ENCODE measurements at places on chromosomes 16 and 17.

DNA sequence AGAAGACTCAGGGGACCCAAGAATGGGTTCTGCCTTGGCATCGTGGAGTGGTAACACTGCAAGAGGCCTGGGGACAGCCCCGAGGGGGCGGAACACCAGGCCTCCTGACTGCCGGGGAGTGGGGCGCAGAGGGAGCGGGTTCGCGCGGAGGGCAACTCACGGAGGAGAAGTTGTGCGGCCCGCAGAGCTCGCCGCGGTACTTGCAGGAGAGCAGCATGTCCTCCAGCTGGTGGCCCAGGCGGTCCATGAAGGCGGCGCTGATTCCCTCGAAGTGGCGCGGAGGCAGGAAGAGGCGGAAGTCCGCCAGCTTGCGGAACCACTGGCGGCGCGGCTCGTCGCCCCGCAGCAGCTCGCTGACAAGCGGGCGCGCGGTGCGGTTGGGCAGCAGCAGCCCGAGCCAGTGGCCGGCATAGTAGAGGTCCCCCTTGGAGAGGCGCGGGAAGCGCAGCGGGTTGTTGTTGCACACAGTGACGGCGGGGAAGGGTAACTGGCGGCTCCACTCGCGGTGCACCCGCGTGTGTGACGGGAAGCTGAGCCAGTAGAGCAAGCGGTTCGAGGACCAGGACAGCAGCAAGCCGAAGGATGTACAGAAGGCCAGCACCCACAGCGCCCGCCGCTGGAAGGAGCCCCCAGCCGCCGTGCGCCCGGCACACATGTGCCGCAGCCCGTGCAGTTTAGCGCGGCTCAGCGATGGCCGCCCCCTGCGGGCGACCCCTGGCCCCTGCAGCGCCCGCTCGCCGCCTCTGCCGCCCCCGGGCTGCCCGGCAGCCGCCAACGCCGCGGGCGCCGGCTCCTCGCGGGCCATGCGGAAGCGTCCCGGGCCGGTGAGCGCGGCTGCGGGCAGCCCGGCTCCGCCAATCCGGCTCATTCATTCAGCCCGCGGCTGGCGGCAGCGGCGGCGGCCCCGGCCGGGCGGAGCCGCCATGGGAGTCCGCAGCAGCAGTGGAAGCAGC lies 1.6 kb downstream of the ASIC2 start:
- no peak for DNase-seq

DNA sequence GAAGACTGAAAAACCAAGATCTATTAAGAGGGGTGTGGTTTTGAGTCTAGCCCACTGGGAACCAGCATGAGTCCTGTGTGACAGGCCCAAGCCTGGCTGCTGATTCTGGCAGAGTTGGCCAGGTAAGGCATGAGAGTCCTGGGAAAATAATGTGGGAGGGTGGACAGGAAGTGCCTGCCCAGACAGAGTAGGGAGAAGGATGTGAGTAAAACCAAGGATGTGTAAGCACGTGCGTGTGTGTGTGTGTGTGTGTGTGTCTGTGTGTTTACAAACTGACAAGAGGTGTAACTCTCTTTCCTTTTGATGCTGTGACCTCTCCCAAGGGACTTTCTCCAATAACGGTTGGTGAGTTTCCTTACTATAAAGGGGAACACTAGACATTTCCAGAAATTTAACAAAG lies 15.6 kb upstream of the TEX2 start:
- no peak for DNase-seq

GRCh38 chr17:74778960-74779359 lies 2.8 kb upstream of the NAT9 start:
- DNase-seq, result peak; percentile 89

- peak; percentile 43 for DNase-seq
Observed at GRCh38 chr16:10521681-10522274, 58.6 kb downstream of the EMP2 start.

GRCh38 chr17:67718325-67718941 lies 697 bp downstream of the NOL11 start:
- no peak for DNase-seq

DNA sequence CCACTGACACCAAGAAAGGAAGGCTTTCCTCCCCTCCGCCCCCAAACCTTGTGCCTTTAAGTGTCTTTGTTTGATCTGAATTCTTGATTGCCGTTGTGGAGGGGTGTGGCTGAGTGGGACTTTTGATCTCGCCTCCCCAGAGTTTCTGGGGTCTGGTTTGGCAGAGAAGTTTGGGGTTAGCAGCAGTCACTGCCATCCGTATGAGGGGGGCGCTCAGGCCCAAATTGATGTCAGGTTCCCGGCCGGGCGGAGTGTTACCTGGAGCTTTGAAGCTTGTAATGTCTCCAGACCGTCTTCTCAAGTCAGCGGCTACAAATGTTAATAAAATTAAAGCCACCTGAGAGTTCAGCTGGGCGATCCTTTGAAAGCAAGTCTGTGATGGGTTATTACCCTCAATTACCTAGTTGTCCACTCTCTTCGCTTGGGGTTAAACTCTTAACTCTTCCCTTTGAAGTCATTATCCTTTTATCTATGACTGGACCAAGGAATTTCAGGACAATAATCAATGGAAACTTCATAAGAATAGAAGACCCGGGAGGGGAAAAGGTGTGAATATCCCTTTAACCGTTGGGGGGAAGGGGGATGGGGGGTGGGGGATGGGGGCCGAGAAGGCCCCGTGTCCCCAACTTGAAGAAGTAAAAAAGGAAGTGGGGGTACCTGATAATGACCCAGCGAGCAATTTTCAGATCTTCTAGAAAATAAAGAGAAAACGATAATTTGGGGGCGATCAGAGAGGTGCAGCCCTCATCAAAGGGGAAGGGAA lies 31.8 kb upstream of the AXIN2 start:
- no peak for DNase-seq

GRCh38 chr17:81396722-81397313 lies 1.6 kb downstream of the BAHCC1 start:
- DNase-seq, result no peak

GRCh38 chr16:80637621-80638020 lies 96.8 kb downstream of the DYNLRB2 start:
- DNase-seq, result no peak

DNA sequence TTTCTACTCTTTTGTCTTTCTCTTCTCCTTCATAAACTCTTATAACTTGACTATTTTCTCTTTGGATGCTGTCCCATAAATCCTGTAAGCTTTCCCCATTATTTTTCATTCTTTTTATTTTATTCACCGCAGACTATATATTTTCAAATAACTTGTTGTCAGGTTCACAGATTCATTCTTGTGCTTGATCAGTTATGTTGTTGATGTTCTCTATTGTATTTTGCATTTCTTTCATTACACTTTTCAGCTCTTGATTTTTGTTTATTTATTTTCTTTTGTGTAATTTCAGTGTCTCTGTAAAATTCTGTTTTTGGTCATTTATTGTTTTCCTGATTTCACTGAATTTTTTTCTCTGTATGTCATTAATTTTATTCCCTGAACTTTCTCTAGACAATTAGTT lies 49.2 kb downstream of the EFCAB13 start:
- DNase-seq, result no peak

- no peak for DNase-seq
Observed at GRCh38 chr16:9457215-9457614, 365.8 kb downstream of the HAPSTR1 start.

GRCh38 chr16:55179852-55180585 lies 144.0 kb upstream of the IRX6 start:
- no peak for DNase-seq

- no peak for DNase-seq
Observed at GRCh38 chr17:32805029-32805976, 71.6 kb downstream of the MYO1D start.

- no peak for DNase-seq
Observed at GRCh38 chr17:40663252-40663651, 1.7 kb downstream of the KRT222 start.

GRCh38 chr17:73196500-73196899 lies 3.6 kb downstream of the COG1 start:
- no peak for DNase-seq

- no peak for DNase-seq
Observed at GRCh38 chr17:20203018-20203417, 193.9 kb downstream of the SPECC1 start.

DNA sequence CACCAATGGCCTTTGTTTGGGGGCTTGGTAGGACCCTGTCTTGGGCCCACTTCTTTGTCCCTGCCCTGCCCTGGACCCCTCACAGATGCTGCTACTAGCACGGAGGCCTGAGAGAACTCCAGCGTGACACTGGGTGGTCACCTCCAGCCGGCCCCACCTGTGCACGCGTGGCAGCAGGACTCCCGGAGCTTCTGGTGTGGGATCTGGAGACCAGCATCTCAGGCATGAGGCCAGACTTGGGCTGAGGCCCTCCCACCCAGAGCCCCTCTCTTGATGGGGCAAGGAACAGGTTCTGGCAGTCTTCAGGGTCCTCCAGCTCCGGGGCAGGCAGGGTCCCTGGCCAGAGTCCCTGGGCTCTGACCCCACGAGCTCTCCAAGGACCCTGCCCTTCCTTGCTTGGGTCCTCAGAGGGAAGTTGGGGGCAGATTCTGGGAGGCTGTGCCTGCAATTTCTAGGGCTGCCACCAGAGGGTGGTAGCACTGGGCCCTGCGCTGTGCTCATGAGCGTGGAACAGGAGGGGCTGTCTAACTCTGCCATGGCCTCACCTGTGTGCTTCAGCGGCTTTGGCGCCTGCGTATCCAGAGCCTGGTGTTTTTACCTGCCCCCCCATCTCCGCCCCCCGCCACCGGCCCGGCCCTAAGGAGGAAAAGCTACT lies 3.1 kb upstream of the BAIAP3 start:
- peak; percentile 11 for DNase-seq

- DNase-seq, result no peak
Observed at GRCh38 chr17:83010206-83011200, 68.9 kb upstream of the METRNL start.

GRCh38 chr17:73170324-73170723 lies 5.5 kb downstream of the SSTR2 start:
- DNase-seq, result no peak

Measured in AML-193 (cell line).